ENCODE measurements at places on chromosomes 2 and 18.

DNA sequence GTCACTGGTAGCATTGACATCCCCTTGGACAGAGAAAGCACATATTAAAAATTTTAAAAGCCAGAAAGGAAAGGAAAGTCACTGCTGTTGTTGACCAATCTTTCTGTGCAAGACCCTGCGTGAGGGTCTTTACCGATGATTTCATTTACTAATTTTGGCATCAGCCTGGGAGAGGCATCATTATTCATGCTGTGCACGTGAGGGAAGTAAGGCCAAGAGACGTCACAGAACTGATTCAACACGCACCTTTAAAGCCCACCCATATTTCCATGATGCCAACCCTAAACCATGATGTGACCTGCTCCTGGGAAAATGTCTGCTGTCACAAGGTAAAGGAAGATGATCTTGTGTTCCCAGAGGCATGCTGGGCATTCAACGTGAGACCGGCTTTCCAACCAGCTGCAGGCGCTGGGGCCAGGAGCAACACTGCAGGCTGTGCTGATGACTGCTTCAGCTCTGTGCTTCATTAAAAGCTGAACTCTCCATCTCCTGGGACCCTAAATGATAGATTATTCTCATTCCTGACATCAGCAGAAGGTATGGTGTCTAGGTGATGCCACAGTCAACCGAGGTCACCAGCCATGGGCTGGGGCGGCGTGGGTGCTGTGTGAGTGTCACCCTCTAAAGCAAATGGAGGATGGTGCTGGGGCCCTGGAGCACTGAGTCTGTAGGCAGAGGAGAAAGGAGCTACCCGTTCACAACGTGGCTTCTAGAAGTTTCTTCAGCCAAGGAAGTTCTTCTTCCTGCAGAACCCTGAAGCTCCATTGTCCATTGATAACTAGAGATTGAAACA is 53.9 kb downstream of the TMEM18 start:
- DNase-seq: no peak

DNA sequence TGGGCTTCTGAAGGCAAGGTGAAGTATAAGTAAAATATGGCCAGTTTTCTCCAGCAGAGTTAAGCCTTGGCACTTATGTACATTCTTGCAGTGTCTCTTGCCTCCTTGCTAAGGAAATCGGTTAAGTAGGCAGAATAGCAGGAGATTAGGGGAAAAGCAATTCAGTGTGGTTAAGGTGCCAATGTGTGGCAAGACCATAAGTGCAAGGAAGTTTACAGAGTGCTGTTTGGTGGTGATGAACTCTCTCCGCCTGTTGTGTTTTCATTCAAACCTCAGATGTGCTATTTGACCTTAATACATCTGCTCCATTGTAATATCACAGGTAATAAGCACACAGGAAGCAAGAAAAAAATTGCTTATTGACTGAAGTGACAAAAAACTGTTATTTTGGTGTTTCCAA is 156.1 kb downstream of the MGAT5 start:
- DNase-seq: no peak

DNA sequence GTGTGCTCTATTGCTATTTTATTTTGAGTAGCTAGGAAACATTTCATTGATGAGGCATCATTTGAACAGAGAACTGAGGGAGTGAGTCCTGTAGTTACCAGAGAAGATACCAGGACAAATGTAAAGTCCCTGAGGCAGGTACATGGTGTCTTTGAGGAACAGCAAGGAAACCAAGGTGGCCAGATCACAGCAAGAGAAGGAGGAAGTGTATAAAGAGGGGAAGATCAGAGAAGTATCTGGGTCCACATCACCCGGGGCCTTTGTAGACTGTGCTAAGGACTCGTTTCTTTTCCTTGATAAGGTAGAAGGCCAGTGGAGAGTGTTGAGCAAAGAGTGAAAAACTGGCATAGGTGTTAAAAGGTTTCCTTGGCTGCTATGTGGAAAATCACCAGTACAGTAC is 34.8 kb upstream of the PLB1 start:
- no peak for DNase-seq

- no peak for DNase-seq
These were observed 23.9 kb downstream of the EFR3B start for GRCh38 chr2:25065768-25066167.

- DNase-seq: no peak
These were observed 186.4 kb downstream of the CDH7 start for GRCh38 chr18:65937180-65937579.

DNA sequence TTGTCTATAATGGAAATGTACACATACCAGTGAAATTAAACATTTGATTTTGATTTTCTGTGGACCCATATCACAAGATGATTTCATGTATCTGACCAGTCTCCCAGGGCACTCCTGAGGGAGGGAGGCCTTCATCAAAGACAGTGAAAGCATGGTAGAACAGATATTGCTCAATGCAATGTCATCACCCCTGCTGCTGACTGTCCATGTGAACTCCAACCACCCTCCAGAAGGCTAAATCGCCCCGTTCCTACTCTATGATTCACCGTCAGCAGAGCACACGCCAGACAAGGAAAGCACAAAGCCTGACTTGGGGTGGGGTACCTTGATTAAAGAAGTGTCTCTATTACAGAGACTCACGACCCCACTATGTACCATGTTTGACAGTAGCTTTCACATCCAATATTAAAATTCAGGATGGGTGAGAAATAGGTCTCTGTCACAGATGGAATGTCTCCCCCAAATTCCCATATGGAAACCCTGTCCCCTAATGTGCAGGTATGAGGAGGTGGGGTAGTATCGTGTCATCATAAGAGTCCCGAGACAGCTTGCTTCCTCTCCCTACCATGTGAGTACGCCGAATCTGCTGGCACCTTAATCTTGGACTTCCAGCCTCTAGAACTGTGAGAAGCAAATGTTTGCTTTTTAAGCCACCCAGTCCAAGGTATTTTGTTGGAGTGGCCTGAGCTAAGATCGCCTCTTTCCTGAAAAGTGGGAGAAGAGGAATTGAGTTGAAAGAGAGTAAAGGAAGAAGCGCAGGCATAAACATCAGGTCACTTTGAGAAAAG is 42.4 kb downstream of the CYB5A start:
- DNase-seq: no peak

GRCh38 chr2:70892750-70893149 is 43.0 kb upstream of the ATP6V1B1 start:
- no peak for DNase-seq

DNA sequence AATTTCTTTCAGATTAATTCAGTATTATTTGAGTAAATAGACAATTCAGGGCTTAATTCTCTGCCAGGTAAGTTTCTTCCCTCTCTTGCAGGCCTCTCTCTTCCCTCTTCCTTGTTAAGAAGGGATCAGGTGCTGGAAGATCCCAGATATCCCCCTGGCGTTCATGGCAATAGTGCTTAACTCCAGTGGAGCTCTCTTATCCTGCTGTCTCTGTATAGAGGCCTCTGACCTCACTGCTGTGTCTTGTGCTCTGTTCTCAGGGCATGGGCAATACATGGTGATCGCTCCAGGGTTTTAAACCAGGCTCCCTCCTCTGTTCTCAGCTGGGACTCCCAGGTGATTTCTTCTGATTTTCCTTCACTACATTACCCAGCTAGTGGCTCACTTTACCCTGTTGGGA is 226.8 kb downstream of the MC4R start:
- DNase-seq: no peak

- DNase-seq: no peak
These were observed 100.2 kb downstream of the PTGR3 start for GRCh38 chr18:75108579-75109318.

GRCh38 chr18:47595831-47596501 is 334.5 kb downstream of the SMAD2 start:
- DNase-seq: no peak

DNA sequence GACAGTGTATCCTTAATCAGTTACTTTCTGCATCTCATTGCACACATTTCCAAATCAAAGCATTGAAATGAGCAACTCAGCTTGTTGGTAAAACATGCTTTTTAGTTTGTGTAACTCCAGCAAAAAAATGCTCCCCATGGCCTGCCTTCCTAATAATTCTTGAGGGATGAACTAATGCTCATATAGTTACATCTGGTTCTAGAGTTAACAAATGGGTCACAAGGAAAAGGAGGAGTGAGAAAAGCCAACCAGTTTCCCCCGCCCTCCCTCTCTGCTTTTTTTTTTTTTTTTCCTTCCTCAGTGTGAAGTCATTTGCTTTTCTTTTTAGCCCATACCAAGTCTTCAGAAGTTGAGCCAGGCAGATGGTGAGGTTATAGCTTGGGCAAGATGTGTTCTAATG is 231.7 kb downstream of the MTX2 start:
- no peak for DNase-seq

DNA sequence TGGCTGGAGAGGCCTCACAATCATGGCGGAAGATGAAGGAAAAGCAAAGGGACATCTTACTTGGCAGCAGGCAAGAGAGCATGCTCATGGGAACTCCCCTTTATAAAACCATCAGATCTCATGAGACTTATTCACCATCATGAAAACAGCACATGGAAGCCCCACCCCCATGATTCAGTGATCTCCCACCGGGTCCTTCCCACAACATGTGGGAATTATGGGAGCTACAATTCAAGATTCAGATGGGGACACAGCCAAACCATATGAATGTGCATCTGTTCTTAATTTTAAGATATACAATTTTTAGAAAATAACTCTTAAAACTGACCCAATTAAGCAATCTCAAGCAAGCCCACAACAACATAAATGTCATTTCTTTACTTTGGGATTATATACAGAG is 12.6 kb downstream of the C18orf63 start:
- DNase-seq: no peak

- DNase-seq: no peak
These were observed 53.2 kb downstream of the MAP4K4 start for GRCh38 chr2:101750688-101751087.

GRCh38 chr18:21281603-21282002 is 39.6 kb downstream of the GREB1L start:
- DNase-seq: no peak

GRCh38 chr2:150211164-150211631 is 276.3 kb downstream of the RND3 start:
- no peak for DNase-seq

- no peak for DNase-seq
These were observed 244.3 kb upstream of the PXDN start for GRCh38 chr2:1988594-1988993.

DNA sequence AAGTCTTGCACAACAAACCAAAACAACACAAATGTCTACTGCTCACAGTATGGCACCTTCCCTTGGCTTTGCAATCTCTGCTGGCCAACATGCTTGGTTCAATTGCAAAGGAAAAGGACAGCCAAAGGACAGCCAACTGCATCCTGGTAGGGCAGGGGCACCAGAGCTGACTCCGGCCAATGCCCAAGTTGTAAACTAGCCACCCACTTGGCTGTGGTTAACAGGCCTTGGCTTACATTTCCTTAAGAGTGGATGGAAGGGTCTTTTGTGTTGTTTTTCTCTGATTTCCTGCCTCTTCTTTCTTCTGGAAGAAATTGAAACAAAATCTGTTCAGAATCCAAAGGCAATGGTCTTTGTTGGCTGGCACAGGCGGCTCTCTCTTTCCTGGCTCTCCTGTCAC is 119.1 kb upstream of the TRIB2 start:
- DNase-seq: no peak

DNA sequence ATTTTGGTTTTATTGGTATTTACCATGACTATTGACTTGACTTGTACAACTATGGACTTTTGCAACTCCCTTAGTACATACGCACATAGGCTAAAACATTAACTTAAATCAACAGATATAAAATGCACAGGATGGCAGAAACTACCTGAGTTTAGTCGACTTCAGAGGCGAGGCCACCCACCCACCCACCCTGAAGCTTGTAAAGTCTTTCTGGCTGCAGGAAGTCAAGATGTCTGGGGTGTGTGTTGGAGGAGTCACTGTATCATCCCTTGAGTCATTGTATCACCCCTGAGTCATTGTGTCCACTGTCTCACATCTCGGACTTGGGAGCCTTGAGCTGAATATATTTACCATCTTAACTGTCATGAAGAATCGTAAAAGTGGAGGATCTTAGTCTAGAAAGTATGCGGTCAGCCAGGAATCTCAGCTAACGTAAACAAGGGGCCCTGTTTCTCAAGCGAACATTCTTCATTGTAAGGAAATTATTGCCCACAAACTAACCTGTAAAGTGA is 140.0 kb upstream of the ST6GAL2 start:
- DNase-seq: no peak

DNA sequence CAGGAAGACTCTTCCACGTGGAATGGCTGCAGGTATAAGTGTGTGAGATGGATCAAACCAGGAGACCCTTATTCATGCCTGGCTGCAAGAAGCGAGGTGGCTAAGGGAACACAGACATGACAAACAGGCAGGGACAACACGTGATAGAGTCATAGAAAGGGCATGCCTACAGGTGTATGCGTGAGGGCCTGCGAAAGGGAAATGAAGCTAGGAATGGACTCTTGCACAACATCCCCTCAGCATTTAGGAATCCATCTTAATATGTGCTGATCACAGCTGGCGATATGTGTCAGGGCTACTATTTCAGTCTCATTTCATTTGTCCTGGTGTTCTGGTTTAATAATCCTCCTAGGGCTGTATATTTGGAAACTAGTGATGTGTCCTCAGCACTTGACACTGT is 291.2 kb downstream of the MYT1L start:
- DNase-seq: no peak

GRCh38 chr18:77597726-77598125 is 348.1 kb downstream of the GALR1 start:
- no peak for DNase-seq

- DNase-seq: no peak
These were observed 177.4 kb downstream of the PARD3B start for GRCh38 chr2:204722691-204723090.

GRCh38 chr2:64622443-64623241 is 31.1 kb downstream of the SERTAD2 start:
- DNase-seq: no peak

- DNase-seq: peak; percentile 23
These were observed 72.2 kb downstream of the DSC3 start for GRCh38 chr18:30970196-30970816.

DNA sequence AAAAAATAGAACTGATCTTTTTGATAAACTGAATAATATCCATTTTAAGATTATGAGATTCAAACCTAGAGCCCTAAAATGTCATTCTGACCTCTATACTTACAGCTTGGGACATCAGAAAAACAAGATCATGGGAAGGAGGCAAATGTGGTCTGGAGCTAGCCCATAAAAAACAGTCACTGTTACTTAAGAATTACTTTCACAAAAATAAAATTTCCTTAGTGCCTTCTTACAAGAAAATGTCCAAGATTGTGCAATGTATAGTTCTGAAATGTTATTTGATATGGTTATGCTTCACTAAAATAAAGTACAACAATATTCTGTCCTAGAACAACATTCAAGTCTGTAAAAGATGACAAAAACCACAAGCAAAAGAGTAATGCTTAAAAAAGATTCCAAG is 247.6 kb downstream of the DYM start:
- DNase-seq: no peak

All from NCI-H524 treated with DMSO at 0.1 percent for 48 hours (cell line).